ENCODE measurements at places on chromosomes 13 and 19.
A peak's percentile ranks its signal among the peaks of the same experiment; 100 is the strongest.

DNA sequence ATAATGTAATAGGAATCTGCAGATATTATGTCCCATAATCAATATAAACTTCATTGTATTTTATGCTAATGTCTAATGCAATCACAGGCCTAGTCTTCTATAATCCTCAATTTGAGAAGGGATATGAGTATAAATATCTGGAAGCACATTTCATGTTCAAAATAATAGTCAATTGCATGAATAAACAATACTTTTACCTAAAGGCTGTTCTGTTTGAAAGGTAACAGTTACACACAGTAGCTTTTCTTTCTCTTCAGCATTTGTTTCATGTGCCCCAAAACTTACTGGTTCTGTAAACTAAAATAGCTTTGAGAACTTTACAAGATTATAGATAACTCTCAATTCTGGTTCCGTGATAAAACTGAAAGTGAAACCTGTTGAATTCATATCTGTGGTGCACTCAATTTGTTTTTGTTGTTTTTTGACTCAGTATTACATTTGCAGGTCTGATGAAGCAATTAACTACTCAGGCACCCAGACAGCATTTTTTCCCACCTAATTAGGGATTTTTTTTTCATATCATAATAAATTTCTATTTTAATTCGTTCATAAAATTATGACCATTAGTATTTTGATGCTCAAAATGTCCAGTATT lies 1193.8 kb downstream of the SLITRK1 start:
- no peak for DNase-seq

DNA sequence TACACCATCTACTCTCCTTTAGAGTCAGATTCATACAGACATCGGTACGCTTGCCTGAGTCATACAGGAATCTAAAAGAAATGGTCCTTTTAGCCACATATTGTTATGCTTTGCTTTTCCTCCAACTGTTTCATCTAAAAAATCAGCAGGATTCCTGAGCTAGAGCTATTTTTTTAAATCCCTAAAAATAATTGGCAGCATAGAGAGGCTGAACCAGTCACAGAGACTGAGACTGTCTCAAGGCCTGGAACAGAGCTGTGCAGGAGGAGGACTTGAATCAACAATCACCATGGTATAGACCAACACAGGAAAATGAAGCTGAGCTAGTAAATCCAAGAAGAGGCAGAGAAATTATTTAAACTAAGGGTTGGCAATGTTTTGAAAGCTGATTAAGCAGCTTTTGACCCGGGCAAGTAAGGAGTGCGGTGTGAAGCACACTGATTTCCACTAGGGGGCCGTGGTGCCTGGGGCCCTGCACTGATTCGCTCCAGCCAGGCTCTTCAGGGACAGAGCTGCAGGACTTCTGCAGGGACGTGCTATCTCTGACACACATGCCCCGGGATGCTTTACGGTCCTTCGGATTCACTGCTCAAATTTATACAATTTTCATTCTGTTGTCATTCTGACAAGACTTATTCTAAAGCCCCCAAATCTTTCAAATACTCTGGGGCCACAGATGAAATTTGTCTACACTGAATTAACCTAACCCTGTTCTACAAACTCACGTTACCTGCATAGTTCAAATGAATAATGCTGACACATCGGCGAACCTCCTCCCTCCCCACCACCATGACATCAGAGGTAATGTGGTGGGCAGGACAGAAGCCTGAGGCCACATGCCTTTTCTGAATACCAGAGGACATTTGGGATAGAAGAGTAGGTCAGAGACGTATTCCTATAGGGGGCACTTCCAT lies 87.6 kb upstream of the SLC15A1 start:
- no peak for DNase-seq

DNA sequence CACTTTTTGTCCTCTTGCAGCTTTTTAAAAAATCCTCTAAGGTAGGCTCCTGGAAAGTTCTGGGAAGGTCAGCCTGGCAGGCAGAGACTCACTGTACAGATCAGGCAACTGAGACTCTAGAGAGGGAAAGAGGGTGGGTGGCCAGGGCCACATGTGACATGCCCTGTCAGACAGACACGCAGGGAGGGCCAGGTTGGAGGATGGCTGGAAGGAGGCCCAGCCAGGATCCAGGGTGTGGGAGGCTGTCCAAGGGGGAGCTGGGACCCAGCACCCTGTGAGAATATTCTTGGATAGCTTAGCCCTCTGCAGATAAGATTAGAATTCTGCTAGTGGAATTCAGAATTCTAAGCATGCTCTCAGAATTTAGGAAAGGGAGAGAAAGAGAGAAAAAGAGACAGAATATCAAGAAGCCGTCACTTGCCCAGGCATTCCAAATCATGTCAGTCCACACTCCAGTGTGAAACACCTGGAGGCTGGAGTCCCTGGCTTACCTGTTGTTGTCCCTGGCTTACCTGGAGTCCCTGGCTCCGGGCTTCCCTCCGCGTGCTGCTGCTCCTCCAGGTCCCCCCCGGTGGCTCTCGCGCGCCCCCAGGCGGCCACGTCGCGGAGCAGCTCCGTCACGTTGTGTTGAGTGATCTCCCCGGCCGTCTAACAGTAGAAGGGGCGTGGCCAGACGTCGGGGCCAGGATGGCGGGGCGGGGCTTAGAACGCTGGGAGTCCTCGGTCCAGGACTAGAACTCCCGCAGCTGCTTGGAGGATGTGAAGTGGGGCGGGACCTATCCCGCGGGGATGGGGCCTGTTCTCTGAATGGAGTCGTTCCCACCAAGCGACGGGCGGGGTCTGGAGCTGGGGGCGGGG lies 2.8 kb upstream of the TNNI3 start:
- DNase-seq: peak; percentile 80

GRCh38 chr13:99285432-99286182 lies 21.6 kb downstream of the GPR183 start:
- DNase-seq: no peak

GRCh38 chr13:32164622-32165268 lies 133.2 kb downstream of the FRY start:
- DNase-seq: no peak

All from T-helper 9 cell (primary cell).